Activated CD4-positive, alpha-beta T cell treated with anti-CD3 and anti-CD28 coated beads for 48 hours (primary cell): ENCODE measurements at places on chromosomes 11 and 22.

- DNase-seq = no peak
Measured at GRCh38 chr11:690738-691633, 4.0 kb downstream of the DEAF1 start.

GRCh38 chr22:24331468-24332440 is 61.1 kb downstream of the SPECC1L start:
- no peak for DNase-seq

- no peak for DNase-seq
Measured at GRCh38 chr11:48007677-48008076, 27.3 kb downstream of the PTPRJ start.

- no peak for DNase-seq
Measured at GRCh38 chr11:103842191-103842590, 194.2 kb upstream of the DDI1 start.

DNA sequence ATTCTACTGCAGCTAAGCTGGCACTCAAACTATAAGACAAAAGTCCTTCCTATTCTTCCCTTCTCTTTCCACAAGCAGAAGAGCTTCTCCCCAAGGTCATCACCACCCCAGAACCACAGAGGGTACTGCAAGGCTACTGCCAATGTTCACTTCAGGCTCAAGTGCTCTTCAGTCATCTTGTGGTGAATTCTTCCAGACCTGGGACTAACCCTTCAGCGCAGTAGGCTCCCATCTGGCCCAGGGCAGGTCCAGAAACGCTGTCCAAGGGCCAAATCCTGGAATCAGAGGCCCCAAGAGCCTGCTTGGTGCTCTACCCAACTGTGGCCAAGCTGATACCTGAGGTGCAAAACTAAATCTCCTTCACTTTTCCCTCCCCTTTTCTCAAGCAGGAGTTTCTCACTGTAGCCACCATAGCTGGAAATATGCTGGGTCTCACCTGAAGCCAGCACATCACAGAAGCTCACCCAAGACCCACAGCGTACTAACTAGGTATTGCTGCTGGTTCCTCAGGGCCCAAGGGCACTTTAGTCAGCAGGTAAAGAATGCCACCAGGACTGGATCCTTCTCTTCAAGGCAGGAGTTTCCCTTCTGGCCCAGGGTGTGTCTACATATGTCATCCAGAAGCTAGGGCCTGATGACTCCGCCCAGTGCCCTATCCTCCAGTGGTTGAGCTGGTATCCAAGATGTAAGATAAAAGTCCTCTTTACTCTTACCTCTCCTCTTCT is 27.8 kb downstream of the FCHSD2 start:
- no peak for DNase-seq

GRCh38 chr11:38476808-38477575 is 1879.0 kb upstream of the RAG2 start:
- no peak for DNase-seq

DNA sequence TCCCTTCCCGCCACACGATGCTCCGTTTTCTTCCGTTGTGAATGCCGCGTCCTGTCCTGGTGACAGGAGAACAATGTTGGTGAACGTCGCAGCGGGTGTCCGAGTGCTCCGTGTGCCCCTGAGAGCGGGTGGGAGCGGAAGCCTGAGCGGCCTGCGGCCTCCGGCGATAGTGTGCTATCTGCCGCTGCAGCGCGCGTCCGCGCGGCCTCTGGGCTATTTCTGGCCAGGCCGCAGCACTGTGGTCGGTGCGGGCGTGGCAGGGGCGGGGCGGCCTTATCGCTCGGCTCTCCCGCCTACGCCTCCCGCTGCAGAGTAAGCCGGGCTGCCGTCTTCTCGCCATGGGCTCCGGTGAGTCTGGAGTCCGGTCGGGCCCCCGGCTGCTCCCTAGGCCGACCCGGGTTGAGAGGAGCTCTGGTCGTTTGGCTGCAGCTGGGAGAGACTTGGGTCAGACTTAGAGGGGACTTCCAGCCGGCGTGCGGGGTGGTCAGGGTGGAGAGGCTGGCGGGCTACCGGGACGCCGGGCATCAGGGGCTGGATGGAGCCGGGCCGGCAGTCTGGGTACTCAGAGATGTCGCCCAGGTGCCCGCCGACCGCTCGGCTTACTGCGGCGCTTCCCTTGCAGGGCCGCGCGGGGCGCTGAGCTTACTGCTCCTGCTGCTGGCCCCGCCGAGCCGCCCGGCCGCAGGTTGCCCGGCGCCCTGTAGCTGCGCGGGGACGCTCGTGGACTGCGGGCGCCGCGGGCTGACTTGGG is at the start of gene GP1BB:
TSS of gene GP1BB (plus strand) at position 308 of the 751 bp plus-strand sequence. CDS start at position 339, 31 bp downstream.
- DNase-seq = peak; percentile 67

GRCh38 chr22:44574640-44575380 is 76.8 kb upstream of the RTL6 start:
- no peak for DNase-seq

DNA sequence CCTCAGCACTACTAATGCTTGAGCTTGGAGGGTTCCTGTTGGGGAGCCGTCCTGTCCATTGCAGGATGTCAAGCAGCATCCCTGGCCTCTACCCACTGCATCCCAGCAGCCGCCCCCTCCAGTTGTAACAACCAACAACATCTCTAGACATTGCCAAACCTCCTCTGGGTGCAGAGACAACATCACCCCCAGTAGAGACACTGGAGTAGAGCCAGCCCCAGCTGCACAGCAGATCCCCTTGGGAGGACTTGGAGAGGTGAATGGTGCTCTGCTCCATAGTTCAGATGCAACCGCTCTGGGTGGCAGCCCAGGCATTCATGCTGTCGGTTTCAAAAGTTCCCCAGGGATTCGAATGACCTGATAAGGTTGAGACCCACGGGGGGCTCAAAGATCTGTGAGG is 259.0 kb downstream of the MN1 start:
- no peak for DNase-seq

DNA sequence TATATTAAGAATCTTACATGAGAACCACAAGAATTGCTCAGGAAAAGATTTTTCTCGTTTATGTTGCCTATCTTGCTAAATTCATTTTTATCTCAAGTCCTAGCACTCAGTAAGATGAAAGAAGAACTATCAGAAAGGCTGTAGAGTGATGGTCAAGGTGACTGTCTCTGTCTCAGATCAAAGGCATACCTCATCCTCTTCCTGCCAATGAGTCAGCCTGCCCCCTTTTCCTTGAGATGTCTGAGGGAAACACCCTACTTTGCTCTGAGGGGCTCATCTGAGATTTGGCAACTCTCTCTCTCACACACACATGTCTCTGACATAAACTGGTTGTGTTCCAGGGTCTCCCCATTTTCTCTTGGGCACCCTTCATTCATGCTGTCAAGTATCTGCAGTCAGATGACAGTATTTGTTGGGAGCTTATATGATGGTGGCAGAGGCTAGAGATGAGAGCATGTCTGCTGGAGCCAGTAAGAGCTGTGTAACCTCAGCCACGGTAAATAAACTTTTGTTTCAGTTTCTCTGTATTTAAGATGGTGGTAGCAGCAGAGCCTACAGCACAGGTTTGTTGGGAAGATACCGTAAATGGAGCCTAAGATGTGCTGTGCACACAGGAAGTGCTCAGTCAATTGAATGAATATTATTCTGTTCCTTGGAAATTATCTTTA is 1.6 kb downstream of the MMP27 start:
- DNase-seq = no peak

DNA sequence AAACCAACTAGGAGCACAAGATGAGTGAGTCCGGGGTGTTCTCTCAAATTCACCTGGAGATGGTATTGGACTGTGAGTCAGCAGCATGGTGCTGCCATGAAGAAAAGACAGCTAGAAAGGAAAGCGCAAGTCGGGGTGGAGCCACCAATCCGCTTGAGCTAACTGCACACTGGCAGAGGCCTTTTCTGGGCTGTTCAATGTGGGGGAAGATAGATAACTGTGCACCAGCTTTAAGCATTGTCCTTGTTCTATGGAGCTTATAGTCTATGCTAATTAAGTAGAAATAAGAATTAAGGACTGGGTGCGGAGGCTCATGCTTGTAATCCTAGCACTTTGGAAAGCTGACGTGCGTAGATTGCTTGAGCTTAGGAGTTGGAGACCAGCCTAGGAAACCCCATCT is 21.9 kb upstream of the SORL1-AS1 start:
- DNase-seq = no peak

GRCh38 chr11:99117603-99118002 is 96.9 kb downstream of the CNTN5 start:
- DNase-seq = no peak

GRCh38 chr11:495537-495931 is 11.5 kb downstream of the RNH1 start:
- DNase-seq = no peak

- no peak for DNase-seq
Measured at GRCh38 chr11:115557681-115558080, 53.5 kb upstream of the CADM1 start.

DNA sequence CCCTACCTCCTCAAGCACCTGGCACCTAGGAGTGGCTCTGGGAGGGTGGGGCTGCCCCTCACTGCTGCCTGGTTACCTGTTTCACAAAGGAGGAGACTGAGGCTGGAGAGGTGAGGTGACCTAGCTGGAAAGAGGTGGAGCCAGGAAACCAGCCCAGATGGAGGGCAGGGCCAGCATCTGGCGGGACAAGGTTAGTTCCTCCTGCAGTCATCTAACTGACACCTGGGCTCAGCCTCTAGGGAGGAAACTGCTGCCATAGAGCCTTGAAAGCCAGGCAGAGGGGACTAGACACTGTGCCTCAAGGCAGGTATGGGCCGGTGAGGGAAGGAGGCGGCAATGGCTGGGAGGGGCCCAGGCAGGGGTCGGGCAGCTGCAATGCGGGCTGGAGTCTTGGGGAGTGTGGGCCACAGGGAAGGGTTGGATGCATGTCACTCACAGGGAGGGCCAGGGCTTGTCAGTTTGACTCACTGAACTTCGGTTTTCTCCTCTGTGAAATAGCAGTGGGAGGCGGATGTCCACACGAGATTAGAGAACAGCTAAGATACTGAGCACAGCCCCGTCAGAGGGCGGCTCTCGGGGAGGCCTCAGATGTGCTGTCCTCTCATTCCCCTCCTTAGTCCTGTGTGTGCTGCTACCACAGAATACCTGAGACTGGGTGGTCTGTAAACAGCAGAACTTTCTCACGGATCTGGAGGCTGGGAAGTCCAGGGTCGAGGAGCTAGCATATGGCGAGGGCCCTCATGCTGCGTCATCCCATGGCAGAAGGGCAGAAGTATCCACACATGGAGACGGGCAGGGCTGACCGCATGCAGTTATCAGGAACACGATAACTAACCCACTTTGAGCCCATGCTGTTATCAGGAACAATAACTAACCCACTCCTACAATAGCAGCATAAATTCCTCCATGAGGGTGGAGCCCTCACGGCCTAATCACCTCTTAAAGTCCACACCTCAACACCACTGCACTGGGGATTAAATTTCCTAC is 16.1 kb downstream of the MGAT3 start:
- no peak for DNase-seq

- no peak for DNase-seq
Measured at GRCh38 chr11:6318204-6318603, 2.1 kb downstream of the CAVIN3 start.

DNA sequence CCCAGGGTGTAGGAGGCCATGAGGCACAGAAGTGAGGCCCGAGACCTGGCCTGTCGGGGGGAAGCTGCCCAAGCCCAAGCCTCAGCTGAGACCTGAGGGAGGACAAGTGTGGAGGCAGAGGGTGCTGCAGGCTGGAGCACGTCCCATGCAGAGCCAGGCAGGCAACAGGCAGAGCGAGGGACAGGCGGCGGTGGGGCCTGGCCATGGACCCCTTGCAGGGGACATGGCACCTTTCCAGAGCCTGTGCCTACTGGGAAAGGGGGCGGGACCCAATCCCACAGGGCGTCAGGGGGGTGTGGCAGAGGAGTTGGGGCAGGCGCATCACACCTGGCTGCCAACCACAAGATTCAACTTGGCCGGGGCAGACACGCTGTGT is 4.3 kb downstream of the TNNI2 start:
- no peak for DNase-seq

DNA sequence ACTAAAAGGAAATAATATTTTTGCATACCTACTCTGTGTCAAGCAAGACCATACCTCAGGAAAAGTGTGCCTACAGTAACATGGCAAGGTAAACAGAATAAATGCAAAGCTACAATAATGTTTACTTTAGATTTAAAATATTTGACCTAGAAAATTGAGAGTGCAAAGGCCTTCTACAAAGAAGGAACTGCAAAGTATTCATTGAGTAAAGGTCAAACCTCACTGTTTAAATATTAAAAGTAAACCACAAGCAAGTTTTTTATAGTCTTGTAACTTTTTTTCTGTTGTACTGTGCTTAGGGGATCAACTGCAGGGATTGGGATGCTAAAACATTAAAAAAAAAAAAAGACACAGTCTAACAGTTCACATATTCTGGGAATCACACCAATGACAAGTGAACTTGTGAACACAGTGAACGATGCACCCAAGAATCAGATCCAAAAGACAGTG is 48.8 kb downstream of the CWF19L2 start:
- no peak for DNase-seq

GRCh38 chr22:44544816-44545433 is 46.9 kb upstream of the RTL6 start:
- DNase-seq = no peak

- no peak for DNase-seq
Measured at GRCh38 chr11:81792416-81792815, 941.2 kb downstream of the FAM181B start.

- no peak for DNase-seq
Measured at GRCh38 chr11:1442807-1443366, 43.7 kb downstream of the MOB2 start.

DNA sequence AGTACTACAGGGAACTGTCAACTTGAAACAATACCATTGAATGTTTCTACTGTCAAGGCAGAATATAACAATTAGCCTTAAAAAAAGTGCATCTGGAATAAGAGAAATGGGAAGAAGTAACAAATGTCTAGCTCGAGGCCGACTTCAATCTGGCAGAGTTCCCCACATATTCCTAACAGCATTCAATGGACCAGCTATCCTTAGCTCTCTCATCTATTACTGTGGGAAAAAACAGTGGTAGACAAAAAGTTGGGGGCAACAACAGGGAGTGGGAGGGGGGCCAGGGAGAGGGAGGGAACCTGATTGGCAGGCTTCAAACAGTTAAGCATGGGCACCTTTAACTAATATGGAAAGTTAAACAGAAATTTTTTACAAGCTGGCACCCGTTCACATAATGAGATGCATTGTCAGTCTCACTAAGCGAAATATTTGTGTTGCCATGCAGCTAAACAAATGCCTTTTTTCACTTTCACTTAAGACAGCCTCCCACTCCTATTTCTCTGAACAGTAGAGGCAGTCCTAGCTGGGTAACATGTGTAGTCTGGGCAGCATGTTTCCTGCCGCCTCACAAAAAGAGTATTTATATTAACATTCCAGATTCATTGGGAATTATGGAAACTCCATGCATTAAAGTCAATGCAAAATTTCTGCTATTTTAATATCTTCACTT is 62.2 kb upstream of the SOX6 start:
- DNase-seq = no peak

DNA sequence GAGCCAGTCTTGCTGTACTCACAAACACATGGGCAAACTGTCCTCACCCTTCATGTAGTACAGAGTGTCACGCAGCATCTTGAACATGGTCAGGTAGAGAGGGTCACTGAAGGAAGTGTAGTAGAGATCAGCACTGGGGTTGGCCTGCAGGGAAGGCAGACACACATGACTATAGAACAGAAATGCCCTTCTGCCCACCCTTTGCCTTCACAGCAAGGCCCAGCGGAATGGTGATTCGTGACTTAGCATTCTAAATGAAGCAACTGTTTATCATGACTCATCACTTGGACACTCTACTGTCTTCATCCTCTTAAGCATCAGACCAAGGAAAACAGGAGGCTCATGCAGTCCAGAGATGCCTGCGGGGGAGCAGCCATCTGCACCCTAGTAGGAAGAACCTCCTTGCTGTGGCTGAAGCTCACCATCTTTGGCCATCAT is 33.4 kb downstream of the SERPIND1 start:
- DNase-seq = no peak
